ENCODE measurements at places on chromosomes 4 and X.

DNA sequence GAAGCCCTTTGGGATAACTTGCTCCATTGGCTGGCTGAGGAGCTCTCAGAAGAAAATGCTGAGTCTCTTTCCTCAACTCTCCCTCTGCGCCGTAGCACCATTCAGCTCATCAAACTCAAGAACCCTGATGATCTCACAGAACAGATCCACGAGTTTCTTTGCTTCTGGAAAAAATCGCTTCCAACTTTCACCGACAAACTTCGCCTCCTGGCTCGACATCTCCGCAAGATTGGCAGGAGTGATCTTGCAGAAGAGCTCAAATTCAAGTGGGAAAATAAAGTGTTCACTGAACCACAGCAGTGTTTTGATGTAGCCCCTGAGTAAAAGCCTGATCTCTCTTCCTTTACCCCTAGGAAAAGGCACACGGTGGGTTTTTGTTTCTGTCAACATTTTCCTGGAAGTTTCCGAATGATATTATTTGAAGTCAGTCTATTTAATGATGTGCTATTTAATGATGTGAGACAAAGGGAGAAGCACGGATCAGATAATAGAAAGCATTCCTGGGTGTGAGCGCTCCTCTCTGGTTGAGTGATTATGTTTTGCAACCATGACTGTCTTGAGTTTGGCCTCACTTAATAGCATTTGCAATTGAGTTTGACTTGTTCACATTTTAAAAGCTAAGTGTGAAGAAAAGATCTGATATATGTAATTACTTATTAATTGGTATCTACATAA is 62.2 kb downstream of the DTHD1 start:
- no peak for DNase-seq

DNA sequence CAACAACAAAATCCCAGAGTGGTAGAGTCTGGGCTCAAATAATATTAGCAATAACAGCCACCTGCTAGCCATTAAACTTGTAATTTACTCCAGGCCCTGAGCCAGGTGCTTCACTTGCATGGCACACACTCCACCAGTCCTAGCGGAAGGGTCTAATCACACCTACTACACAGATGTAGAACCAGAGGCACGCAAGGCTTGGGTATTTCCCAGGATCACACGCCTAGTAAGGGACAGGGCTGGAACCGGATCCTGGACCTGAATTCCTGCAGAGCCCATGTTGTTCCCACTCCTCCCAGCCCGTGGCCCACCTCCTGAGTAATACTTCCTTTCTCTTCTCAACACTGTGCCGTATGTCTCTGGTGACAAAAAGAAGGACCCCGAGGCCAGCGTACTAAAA is 5.7 kb downstream of the MAGEA1 start:
- DNase-seq, result no peak

DNA sequence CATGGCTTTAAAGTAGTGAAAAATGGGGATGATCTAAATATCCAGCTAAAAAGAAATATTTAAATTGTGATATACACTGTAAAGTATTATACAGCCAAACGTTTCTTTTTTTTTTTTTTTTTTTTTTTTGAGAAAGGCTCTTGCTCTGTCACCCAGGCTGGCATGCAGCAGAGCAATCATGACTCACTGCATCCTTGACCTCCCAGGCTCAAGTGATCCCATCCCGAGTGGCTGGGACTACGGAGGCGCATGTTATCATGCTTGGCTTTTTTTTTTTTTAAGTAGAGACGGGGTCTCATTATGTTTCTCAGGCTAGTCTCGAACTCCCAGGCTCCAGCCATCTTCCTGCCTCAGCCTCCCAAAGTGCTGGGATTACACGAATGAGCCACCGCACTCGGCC is 17.1 kb downstream of the SMIM14 start:
- DNase-seq, result no peak

GRCh38 chr4:59630235-59630634 is 1569.9 kb upstream of the ADGRL3 start:
- no peak for DNase-seq

DNA sequence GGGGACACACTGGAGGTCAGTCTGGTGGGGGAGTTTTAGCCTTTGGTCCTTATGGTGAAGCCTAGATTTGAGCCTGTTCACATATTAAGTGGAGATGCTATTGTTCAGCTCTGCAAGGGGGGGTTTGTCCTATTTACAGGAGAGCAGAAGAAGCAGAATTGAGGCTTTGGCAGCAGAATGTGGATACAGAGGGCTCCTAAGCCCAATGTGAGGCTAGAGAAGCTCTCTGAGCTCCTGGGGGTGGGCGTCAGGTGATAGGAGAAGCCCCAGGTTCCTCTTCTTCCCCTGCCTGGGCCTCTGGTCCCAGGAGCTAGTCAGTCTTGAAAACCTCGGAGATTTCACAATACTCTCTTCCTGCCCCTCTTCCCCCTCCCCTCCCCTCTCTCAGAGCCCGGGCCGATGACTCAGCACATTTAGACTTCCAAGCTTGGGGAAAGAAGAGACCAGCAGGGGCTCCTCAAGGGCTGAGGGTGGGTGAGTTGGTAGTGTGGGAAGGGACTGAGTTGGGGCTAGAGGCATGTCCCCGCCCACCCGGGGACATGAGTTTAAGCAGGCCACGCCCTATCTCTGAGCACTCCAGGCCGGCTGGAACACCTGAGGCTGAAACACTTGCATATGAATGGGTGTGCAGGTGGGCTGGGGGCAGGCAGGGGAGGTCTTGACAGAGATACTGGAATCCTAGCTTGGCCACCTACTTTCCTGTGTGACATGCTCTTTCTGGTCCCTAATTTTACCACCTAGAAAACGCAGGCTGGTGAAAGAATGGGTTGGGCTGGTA is 3.4 kb downstream of the TFE3 start:
- DNase-seq, result no peak

DNA sequence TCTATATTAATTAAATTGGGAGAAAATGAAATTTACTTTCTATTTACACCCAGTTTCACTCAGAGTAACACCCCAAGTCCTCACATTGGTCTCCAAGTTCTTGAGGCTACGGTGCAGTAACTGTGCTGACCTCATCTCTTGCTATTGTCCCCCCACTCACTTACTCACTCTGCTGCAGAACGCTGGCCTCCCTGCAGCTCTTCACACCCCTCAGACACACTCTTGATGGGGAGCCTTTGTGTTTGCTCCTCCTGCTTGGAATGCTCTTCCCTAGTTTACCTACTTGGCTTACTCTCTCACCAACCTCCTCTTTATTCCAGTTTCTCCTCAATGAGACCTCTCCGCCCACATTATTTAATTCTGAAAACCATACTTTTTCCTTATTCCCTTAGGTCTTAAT is 22.2 kb upstream of the SPARCL1 start:
- no peak for DNase-seq

GRCh38 chr4:52664479-52664878 is 5.4 kb upstream of the USP46 start:
- no peak for DNase-seq

DNA sequence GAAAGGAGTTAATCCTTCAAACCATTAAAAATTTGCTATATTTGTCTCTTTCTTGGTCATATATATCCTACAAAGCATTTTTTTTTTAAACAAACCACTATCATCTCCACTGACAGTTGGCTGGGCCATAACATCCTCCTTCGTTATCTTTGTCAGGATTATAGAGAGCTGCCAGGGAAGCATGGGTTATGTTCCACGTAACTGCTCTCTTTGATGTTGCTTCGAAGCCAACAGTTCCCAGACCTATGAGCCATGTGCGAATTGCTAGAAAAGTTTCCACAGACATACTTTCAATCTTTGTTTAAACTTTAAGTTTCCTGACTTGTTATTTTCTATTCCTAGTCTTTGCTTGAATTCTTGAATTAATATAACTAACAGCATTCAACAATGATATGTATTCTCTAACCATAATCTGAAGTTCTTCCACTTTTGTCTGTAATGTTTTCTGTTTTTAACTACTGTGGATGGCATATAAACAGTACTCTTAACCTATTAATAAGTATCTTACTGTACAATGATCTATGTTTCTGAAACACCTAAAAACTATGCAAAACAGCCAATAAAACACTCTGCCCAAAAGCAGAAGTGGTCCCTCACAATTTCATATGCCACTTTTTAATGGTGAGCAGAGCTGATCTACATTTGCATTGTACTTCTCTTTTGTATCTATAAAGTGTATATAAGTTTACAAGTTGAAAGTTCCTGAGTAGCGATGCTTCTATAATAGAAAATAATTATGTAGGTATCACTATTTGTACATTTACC is 37.9 kb downstream of the EREG start:
- no peak for DNase-seq

DNA sequence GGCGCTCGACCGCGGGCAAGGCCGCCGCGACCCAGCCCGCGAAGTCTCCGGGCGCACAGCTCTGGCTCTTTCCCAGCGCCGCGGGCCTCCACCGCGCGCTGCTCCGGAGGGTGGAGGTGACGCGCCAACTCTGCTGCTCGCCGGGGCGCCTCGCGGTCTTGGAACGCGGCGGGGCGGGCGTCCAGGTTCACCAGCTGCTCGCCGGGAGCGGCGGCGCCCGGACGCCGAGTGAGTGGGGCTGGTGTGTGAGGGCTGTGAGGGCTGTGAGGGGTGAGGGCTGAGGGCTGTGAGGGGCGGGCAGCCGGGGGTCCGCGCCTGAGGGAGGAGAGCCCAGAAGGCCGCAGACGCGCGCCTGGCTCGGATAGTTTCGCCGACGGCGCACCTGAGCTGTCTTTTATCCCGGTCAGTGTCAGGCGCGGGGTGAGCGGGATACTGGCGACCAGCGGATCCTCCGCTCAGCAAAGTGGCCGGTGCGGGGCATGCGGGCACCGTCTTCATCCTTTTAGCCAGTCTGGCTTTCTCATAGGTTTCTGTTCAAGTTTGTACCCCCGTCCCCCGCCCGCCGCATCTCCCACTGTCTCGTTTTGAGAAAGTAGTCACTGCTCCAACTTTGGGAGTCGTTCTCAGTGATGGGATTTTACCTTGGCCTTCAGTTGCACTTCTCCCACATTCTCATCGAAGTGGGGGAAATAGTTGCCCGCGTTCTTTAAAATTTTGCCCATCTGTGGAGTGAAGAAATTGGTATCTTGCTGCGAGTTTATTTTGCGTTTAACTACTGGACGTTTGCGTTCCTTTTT is 586 bp downstream of the HERC5 start:
- peak; percentile 82 for DNase-seq

GRCh38 chr4:15749001-15749400 is 29.1 kb upstream of the CD38 start:
- no peak for DNase-seq

DNA sequence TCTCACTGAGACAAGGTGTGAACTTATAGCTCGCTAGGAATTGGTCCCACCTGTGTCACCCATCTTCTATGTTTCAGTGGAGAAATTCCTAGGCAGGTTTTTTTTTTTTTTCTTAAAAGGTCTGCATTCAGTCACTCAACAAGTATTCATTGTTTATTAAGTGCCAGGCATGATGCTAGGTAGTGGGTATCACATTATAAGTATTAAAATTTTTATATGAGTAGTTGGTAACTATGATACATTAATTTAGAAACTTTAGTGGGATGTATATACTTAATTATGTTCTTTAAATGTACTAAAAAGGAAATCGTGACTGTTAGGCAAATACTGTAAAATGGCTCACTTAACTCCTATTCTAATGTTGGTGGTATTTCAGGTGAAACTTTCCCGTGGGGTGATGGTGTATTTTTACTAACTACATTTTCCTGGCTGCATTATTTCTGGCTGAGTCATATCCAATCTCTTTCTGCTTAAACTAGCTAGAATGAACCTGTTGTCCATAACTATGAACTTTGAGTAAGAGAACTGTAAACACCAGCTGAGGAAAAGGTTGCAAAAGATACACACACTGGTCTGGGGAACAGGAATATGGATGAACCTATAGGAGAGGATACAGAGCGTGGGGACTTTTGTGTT is 49.3 kb upstream of the MED14 start:
- DNase-seq, result no peak

- no peak for DNase-seq
Measured at GRCh38 chrX:13101441-13102139, 57.2 kb upstream of the FAM9C start.

- DNase-seq, result no peak
Measured at GRCh38 chr4:164894702-164895101, 17.7 kb downstream of the APELA start.

DNA sequence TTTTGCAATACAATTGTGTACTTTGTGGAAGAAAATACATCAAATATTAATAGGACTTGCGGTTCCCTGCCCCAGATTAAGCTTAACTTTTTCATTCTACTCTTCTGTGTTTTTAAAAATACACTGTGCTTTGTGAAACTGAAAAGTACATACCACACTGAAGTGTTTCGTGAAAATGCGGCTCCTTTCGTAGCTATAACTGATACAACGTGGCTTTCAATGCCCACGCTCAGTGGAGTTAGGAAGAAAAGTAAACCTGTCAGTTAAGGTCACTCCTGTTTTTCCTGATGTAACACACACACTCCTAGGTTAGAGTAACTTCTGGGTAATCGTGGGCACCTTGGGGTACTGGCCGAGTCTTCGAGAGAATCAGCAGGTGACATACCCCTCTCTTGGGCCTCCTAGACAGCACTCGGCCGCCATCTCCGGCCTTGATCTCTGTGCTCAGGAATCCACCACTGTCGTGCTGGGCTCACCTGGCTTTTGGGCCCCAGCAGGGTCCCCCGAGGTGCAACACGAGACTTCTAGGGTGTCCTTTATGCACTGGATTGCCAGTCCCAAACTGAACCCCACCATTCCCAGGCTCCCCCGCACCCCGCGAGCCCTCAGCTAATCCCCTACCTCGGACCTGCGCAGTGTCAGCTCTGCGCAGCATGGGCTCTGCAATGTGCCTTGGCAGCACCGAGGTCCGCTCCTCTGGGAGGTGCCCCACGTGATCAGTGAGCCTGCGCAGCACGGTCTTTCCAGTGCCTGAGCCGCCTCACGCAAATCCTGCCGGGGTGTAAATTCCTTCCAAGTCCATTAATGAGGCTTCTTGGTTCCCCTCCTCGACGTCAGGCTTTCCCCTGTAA is 162.6 kb upstream of the INTU start:
- no peak for DNase-seq

GRCh38 chr4:158644760-158645159 is 26.9 kb downstream of the C4orf46 start:
- no peak for DNase-seq

GRCh38 chrX:42930951-42931350 is 153.0 kb upstream of the PPP1R2C start:
- DNase-seq, result no peak

GRCh38 chr4:175929441-175929840 is 117.4 kb upstream of the GPM6A start:
- no peak for DNase-seq

DNA sequence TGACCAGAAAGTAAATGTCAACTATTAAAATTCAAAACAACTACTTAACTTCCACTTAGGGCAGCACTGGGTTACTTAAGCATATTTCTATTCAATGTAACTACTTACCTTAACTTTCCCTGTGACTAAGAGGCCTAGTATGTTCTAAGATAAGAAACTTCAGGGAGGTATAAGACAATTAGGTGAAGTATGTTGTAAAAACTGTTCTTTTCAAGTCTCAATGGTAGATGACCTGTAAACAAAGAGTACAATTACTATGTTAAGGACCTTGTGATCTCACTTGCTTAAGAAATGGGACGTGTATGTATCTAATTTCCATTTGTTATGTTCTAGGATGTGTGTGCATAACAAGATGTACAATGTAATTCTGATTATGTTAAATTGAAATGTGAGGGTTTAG is 960.5 kb downstream of the CCSER1 start:
- DNase-seq, result no peak

- no peak for DNase-seq
Measured at GRCh38 chrX:129161108-129161507, 362.2 kb downstream of the SMARCA1 start.
